ENCODE measurements at places on chromosomes 6 and 20.
A peak's percentile ranks its signal among the peaks of the same experiment; 100 is the strongest.

DNA sequence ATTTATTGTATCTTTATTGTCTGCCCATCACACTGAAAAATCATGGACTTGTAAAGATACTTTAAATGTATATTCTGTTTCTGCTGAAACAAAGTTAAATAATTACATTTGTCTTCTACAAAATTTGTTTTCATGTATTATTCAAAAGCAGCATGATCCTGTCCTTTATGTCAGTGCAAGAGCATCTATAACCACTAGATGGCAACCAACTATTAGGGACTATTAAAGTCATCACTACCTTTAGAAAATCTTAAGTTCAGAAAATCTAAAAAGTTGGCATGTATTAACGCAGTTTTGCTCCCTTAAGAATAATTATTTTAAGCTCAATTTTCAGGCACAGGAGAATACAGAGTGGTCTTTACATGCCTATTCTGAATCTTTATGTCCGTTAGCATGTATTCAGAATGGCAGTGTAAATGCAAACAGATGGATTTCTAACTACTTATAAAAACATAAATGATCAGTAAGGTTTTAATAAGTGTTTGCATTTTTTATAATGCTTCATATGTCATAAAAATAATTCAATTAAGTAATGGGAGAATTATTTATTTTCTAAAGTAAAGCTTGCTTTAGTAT lies 17.8 kb downstream of the TMEM30A start:
- no peak for DNase-seq

DNA sequence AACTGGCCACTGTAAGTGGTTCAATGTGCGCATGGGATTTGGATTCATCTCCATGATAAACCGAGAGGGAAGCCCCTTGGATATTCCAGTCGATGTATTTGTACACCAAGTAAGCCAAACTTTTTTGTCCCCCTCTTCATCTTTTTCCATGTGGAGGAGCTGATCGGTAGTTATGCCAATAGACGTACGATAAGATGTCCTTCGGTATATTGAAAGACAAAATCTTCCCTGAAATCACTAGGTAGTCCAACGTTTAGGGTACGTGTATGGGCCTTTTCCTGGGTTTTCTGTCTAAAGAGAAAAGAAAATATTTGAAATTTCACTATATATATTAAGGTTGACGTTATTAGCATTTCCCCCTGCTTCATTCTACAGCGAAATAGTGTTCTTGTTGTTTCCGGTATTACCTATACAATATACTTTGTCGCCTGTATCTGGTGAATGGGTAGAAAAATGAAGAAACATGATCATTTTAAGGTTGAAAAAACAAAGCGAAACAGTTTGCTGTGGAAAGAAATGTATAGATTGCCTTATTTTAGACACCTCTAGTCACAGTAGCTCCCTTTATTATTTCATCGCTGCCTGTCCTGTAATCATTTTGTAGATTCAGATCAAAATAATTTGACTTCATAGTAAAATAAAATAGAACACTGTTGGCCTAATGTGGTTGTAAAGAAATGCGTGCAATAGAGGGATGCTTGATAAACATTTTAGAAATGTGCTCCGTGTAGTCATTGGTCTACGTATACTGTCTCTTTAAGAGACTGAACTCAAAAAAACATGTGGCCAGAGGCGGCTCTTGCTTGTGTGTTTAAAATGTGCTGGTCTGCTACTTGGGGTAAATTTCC lies 1.5 kb downstream of the LIN28B start:
- DNase-seq = no peak

DNA sequence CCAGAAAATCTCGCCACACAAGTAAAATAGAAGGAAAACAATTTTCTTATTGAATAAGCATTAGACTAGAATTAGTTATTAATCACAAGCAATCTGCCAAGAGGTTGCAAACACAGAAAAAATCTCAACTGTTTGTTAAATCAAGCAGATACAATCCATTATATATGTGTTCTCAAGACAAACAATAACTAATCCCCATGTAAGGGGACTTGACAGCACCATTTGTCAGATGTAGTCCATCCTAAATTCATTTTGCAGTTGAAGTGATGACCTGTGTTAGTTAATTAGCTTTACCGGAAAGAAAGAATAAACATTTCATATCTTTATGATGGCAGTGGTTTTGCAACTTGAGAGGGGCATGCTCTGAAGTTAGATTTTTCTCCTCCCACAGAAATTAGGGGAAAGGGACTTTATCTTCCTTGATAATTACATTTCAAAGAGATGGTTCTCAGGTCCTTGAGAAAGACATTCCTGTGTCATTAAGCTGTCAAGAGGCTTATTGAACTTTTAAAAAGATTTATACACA lies 1588.0 kb downstream of the GRIK2 start:
- no peak for DNase-seq

DNA sequence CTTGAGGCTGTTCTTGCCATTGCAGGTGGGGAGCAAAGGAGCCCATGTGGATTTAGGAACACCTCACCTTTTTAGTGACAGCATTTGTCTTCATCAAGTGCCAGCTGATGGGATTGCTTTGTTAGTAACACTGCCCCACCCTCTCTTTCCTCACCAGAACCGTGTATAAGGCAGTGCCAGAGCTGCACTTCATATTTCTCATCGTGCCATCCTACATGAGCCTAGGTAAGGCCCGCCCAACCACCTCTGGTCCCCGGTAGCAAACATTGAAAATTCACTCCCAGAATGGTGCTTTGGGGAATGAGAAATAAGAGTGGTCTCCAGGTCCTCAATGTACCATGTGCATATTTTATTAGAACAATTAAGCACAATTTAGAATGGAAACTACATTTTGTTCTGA lies 22.7 kb downstream of the CFAP61 start:
- DNase-seq = no peak

DNA sequence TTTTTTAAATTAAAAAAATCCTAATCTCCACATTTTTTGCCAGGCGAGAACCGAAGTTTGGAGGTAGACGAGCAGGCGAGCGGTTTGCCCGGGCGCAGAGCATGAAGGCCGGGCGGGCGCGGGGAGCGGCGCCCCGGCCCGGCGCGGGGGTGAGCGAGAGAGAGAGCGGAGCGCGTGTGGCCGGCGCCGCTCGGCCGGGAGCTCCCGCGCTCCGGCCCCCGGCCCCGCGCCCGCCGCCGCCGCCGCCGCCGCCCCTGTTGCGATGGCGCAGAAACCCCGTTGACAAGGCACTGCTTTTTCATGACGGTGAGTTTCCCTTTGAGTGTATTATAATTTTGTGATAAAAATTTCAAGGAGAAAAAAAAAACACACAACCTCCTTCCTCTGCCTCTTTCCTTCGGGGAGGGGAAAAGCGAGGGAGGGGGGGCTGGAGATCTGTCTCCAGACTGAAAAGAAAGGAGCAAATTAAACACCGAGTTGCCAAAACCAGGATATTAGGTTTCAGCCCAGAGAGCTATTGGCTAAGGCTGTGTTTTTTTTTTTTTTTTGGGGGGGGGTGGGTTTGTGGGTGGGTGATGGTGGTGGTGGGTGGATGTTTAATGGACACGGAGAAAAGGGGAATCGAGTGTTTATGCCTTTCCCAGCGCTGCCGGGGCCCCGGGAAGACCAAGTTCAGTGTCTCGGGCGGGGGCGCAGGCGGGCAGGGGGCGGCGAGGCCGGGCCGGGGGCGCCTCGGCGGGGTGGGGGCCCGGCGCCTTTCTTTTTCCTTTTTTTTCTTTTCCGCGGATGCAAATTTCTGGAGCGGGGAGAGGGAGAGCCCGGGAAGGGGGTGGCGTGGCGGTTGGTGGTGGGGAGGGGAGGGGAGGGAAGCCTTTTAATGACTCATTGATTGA lies at the start of gene BICRAL:
TSS of gene BICRAL (plus strand) at position 257 of the 893 bp plus-strand sequence. CDS start 39,971 bp downstream, outside the sequence.
- DNase-seq = peak; percentile 51

GRCh38 chr6:46138281-46138680 lies 8.5 kb downstream of the ENPP4 start:
- DNase-seq = no peak

DNA sequence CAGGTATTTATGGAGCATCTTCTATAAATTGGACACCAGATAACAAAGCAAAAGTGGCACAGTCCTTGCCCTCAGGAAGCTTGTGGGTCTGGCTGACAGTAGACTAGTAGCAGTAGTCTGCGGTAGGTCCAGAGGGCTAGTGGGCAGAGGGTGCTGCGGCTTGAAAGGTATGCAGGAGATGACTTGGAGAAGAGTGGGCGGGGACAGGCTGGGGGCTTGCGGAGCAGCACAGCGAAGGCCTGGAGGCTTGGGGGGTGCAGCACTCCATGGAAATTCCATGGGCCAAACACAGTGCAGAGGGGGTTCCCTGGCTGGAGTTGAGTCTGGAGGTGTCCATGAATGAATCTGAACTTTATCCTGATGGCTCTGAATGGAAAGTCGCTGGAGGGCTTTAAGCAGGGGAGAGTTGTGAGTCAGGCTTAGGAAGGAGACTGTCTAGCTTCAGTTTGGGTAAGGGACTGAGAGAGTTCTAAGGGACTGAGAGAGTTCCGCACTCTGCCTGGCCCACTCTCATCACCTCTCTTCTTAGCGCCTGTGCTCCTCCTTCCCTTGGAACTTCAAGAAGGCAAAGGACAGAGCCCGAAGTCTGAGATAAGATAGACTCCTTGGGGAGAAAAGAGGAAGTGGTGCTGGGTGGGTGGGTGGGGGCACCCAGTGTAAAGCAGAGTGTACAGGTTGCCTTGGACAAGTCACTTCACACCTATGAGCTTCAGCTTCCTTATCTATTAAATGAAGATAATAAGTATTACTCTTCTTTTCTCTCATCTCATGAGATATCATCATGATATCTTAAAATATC lies 8.8 kb downstream of the PKIG start:
- DNase-seq = no peak

DNA sequence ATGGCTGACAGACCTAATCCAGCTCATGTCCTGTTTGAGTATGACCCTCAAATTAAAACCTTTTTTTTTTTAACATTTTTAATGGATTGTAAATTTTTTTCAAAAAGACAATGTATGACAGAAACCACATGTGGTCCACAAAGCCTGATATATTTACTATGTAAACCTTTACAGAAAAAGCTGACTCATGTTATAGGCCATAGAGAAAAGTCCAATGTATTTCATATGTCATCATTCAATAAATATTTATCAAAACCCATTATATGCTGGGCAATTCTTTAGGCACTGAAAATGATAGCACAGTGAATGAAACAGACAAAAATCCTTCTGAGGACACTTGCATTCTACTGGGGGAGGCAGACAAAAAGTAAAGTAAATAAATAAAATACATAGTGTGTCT lies 826.2 kb upstream of the FLRT3 start:
- DNase-seq = no peak

DNA sequence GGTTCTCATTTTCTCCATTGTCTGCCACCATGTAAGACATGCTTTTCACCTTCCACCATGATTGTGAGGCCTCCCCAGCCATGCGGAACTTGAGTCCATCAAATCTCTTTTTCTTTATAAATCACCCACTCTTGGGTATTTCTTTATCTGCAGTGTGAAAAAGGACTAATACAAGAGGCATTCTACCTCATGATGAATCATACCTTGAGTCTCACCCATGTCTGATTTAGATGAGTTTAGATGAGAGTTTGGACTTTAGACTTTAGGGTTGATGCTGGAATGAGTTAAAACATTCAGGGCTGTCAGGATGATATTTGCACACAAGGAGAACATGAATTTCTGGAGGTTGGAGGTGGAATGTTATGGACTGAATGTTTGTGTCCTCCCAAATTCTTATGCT lies 545.6 kb downstream of the C6orf118 start:
- no peak for DNase-seq

- DNase-seq = no peak
Observed at GRCh38 chr6:15109338-15110090, 136.4 kb upstream of the JARID2 start.

DNA sequence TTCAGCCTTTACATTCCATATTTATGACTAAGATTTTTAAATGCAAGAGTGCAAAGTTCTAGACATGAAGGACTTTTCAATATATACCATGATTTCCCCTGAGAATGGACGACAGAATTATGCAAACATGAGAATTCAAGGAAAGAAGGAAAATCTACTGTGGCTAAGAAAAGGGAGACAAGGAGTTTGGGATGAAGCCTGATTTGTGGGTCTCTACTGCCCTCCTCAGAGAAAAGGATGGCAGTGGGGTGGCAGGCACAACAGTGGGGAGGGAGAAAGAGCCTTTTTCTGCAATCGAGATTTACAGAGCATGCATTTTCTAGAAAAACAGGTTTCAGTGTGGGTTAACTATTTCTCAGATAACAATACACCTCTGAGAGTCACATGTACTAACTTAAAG lies 466.9 kb upstream of the NRSN1 start:
- no peak for DNase-seq

- no peak for DNase-seq
Observed at GRCh38 chr6:34491091-34491430, 25.2 kb downstream of the PACSIN1 start.

GRCh38 chr6:8245726-8246125 lies 143.4 kb upstream of the EEF1E1 start:
- DNase-seq = no peak

- no peak for DNase-seq
Observed at GRCh38 chr6:132020138-132020581, 69.0 kb upstream of the CCN2 start.

- DNase-seq = no peak
Observed at GRCh38 chr6:108948181-108948661, 100.0 kb downstream of the ARMC2 start.

- no peak for DNase-seq
Observed at GRCh38 chr6:89950879-89951391, 56.7 kb downstream of the GJA10 start.

DNA sequence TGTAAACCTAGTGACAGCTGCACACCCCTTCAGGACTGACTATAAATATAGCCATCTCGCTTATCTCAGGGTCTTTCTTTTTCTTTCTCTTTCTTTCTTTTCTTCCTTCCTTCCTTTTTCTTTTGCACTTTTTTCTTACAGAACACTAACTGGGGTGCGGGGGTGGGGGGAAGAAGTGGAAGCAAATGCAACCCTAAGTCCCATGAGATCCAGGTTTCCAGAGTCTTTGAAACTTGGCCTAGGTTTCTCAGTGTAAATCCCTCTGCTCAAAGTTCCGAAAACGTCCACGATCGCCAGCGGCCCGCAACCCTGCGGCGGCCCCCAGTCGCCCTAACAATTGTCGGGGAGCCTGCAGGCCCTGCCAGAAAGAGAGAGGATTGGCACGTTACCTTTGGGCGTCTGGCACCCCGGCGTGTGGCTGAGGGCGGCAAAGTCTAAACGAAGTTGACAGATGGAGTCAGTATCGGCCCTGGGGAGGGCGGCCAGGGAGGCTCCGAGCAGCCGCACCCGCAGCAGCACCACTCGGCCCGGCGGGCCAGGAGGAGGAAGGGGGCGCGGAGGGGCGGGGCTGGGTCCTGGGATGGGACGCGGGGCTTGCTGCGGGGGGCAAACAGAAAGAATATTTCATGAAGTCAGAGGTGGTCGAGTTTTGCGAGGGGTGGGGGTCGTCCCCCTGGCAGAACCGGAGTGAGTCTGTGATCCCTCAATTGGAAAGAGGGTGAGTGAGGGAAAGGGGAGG lies 577 bp upstream of the FOXF2 start:
- no peak for DNase-seq

GRCh38 chr6:25612666-25613065 lies 39.3 kb upstream of the SCGN start:
- DNase-seq = no peak

GRCh38 chr6:100088009-100088408 lies 94.0 kb upstream of the MCHR2 start:
- no peak for DNase-seq
